IMR-90 (cell line): ENCODE measurements at places on chromosomes 7 and 10. TPM values are rescaled to one million over a fixed set of nuclear protein-coding genes. Genes with fewer than 3 reads are reported as not detected.
A peak's percentile ranks its signal among the peaks of the same experiment; 100 is the strongest.

The PIK3AP1 gene
- under 0.01 and 0.28 TPM in 2 replicates for total RNA-seq

The ATRNL1 gene
- total RNA-seq = 0.18 and 0.56 TPM in 2 replicates

The UBN2 gene
- 2.3 and 3.6 TPM in 2 replicates for total RNA-seq

DNA sequence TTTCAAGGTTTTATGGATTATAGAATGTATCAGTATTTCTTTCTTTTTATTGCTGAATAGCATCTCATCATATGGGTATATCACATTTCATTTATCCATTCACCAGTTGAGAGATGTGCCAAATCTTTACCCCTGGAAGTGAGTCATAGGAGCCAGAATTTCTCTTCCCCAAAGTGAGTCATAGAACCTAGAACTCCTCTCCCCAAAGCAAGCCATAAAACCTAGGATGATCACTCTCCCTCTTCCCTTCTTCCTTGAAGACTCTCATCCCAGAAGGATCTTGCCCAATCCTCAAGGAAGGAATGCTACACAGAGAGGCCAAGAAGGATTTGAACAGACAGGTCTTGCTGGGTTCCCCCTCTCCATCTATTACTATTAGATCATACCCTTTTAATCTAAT is 199.9 kb downstream of the EVX1 start:
- no peaks in the 10 kb centered on the region for H3K36me3 ChIP-seq
- no peak overlapping the region for H3K4me3 ChIP-seq

DNA sequence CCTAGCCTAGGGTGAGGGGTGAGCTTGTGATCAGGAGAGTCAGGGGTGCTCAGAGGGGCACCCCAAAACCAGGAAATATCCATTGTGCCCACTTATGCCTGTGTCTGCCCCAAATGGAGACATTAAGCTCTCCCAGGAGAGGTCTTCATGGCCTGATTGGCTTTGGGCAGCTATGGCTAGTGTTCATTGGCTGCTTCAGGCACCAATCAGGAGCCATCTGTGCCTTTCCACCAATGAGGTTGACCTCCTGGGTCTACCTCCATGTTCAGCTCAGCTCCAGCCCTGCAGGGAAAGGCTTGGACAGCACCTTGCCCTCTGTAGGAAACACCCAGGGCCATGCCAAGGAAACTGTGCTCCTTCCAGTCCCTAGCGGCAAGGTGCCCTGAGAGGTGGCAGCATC is 23.9 kb upstream of the HSPB1 start:
- peaks cover 64% of the 10 kb centered on the region for H3K27me3 ChIP-seq
- H3K4me1 ChIP-seq = peaks cover 2% of the 10 kb centered on the region
- no peaks in the 10 kb centered on the region for H3K36me3 ChIP-seq
- H3K4me3 ChIP-seq = no peak overlapping the region

DNA sequence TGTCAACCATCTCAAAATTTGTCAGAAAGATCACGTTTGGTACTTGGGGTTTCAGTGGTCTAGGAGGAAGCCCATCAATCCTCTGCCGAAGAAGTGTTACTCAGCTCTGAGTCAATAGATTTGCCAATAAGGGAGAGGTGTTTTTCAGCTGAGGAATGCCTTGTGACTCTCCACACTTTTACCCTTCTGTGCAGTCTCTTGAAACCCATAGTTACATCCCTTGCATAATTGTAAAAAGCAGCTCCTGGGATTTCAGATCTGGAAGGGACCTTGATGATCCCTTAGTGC is 47.5 kb downstream of the INSYN2A start:
- DNase-seq = peak; percentile 87
- no peaks in the 10 kb centered on the region for H3K27me3 ChIP-seq
- peaks cover 2% of the 10 kb centered on the region; the same call in 1 of the 2 replicates for H3K36me3 ChIP-seq
- peaks cover 35% of the 10 kb centered on the region for H3K4me1 ChIP-seq
